CD4-positive, alpha-beta T cell treated with Interleukin-6 for 4 hours (primary cell): ENCODE measurements at places on chromosomes 2 and 18.

GRCh38 chr2:219003267-219003634, 10.0 kb upstream of the CRYBA2 start:
- no peak for DNase-seq

DNA sequence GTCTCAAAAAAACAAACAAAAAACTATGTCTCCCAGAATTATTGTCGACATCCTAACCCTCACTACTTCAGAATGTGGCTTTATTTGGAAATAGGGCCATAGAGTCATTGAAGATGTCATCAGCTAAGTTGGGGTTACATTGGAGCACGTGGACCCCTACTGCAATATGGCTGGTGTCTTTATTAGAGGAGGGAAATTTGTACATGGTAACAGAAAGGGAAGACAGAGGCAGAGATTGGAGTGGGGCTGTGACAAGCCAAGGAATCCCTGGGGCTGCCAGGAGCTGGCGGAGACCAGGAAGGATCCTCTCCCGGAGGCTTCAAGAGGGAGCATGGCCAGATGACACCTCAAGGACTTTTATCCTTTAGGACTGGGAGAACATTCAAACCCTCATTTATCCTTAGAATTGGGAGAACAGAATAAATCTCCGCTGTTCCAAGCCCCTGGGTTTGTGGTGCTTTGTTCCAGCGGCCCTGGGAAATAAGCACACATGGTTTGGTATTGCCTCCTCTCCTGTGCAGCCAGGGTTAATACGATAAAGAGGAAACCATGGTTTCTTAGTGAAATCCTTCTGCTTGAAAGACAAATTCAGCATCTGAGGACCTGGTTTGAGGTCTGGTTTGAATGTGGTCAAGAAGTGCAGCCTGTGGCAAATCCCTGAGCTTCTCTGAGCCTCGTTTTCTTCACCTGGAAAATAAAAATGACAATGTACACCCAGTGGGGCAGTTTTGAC, 184.7 kb downstream of the MYCN start:
- no peak for DNase-seq

GRCh38 chr18:13316063-13316462, 97.5 kb downstream of the LDLRAD4 start:
- no peak for DNase-seq

GRCh38 chr2:103789381-103790095, 1027.7 kb downstream of the TMEM182 start:
- DNase-seq = no peak

DNA sequence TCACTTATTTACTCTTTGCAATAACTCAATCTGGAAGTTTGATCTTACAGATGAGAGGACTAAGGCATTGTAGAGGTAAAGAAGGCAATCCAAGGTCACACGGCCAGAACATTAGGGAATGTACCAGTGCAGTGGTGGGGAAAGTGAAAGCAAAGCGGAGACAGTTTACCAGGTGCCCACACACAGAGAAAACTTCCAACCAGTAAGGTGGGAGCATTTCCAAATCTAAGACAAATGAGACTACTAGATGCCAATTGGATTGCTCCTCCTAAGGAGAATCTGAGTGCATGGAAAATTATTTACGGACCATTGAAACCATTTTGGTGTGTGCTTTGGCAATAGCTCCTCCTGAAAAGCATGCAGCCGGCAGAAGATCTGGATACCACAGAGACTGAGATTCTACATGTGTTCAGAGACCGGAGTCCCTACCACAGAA, 34.9 kb downstream of the SLC20A1 start:
- DNase-seq = no peak

GRCh38 chr2:142843731-142844130, 33.7 kb upstream of the KYNU start:
- no peak for DNase-seq

- DNase-seq = no peak
Observed at GRCh38 chr2:139142252-139142880, 362.2 kb upstream of the NXPH2 start.

DNA sequence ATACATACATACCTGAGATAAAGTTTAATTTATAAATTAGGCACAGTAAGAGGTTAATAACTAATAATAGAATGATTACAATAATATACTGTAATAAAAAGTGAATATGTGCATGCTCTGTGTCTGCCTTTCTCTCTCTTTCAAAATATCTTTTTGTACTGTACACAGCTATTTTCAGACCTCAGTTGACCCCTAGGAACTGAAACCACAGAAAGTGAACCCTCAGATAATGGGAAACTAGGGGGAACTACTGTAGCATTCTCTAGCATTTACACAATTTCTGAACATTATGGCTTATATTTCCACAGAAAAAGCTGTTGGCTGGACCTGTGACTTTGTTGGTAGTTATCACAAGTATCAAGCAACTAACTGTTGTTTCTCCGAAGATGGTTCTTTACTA, 25.9 kb downstream of the WDR75 start:
- DNase-seq = no peak

DNA sequence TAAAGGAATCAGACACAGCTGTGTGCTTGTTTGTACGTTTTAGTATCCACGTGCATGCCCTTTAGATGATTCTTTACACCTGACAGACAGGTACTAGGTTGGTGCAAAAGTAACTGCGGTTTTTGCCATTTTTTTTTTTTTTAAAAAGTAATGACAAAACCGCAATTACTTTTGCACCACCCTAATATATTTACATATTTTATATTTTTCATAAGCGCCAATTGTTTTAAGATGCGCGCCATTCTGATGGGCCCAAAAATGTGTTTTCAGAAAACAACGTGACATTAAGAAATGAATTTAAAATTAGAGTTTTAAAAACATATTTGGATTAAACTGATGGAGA, 972 bp upstream of the COBLL1 start:
- DNase-seq = no peak

- DNase-seq = no peak
Observed at GRCh38 chr18:26714739-26715138, 150.8 kb downstream of the AQP4 start.

- no peak for DNase-seq
Observed at GRCh38 chr2:44879269-44880124, 62.0 kb upstream of the SIX3 start.

- no peak for DNase-seq
Observed at GRCh38 chr2:119069781-119070180, 88.8 kb downstream of the C1QL2 start.

DNA sequence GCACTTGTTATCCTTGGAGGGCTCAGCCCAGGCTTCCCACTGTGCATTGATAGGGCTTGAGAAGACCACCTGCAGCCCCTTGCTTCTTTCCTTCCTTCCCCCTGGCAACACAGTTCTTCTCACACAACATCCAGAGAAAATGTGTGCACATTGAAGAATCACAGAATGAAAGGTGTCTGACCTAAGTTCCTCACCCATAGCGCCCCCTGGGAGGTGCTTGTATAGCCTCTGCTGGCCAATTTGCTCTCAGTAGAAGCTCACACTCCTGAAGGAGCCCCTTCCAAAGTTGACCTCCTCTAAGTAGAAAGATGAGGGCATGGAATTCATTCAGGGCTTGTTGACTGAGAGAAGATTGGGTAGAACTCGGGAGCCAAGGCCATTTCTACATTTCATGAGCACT, 758.4 kb upstream of the KLHL29 start:
- no peak for DNase-seq

GRCh38 chr2:42557306-42557705, 11.1 kb upstream of the MTA3 start:
- no peak for DNase-seq

DNA sequence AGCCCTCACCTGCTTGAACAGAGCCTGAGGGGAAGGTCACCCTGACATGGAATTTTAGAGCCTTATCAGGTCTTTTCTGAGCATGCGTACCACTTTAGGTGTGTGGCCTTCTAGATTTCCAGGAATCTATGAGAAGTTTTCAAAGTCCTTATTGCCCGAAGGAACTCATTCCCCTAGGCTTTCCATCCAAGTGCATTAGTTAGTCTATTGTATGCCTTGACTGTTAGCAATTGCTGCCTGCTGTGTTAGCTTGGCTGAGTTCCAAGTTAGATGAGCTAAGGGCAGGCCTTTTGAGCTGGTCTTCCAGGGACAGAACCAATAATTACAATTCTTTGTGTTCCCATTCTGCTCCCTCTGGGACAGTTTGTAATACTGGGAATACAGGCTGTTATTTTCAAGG, 30.8 kb upstream of the PUM2 start:
- no peak for DNase-seq

GRCh38 chr2:75200140-75201096, 1.1 kb upstream of the TACR1 start:
- DNase-seq = no peak
